ENCODE measurements at places on chromosomes 6 and 20. TPM values are rescaled to one million over a fixed set of nuclear protein-coding genes. Genes with fewer than 3 reads are reported as not detected.

Gene PTCRA
- not detected for total RNA-seq

DNA sequence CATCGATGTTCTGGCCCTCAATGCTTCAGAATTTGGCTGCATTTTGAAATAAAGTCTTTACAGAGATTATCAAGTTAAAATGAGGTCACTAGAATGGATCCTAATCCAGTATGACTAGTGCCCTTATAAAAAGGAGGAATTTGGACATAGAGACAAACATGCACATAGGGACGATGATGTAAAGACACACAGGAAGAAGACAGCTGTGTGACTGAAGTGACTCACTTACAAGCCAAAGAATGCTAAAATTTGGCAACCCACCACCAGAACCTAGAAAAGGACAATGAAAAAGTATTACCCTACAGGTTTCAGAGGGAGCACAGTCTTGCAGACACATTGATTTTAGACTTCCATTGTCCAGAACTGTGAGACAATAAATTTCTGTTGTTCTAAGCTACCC lies 322.8 kb upstream of the GJE1 start:
- H3K36me3 ChIP-seq: no peaks in the 10 kb centered on the region
- H3K4me3 ChIP-seq: no peak overlapping the region

DNA sequence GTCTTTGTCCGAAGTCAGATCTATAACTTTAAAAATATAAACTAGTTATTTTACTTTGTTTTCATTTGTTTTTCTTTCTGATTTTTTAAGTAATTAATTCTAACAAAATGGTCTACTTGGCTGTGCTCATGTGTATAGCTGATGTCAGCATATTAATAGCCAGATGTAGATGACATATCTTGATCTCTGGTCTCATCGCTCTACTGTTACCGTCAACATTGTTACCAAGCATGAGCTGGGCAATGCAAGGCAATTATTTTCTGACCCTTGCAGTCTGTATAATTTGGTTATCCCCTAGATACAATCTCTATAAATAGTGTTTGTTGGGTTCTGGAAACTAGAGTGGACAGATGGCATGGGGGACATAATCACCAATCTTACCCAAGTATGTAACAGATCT lies 151.6 kb upstream of the PTPRK start:
- no peak overlapping the region for H3K4me3 ChIP-seq
- no peaks in the 10 kb centered on the region for H3K36me3 ChIP-seq
- H3K4me1 ChIP-seq: no peaks in the 10 kb centered on the region
- H3K27me3 ChIP-seq: no peaks in the 10 kb centered on the region
- DNase-seq: no peak

GRCh38 chr20:41632896-41633295 lies 14.7 kb upstream of the CHD6 start:
- H3K27ac ChIP-seq: no peak overlapping the region
- no peaks in the 10 kb centered on the region for H3K36me3 ChIP-seq
- no peak overlapping the region for H3K4me3 ChIP-seq
- no peaks in the 10 kb centered on the region for H3K4me1 ChIP-seq

Gene SLC52A3
- total RNA-seq: 24.0 TPM
